ENCODE measurements at places on chromosomes 3 and 15.

- no peak for DNase-seq
Measured at GRCh38 chr3:69288161-69288895, 97.6 kb downstream of the FRMD4B start.

DNA sequence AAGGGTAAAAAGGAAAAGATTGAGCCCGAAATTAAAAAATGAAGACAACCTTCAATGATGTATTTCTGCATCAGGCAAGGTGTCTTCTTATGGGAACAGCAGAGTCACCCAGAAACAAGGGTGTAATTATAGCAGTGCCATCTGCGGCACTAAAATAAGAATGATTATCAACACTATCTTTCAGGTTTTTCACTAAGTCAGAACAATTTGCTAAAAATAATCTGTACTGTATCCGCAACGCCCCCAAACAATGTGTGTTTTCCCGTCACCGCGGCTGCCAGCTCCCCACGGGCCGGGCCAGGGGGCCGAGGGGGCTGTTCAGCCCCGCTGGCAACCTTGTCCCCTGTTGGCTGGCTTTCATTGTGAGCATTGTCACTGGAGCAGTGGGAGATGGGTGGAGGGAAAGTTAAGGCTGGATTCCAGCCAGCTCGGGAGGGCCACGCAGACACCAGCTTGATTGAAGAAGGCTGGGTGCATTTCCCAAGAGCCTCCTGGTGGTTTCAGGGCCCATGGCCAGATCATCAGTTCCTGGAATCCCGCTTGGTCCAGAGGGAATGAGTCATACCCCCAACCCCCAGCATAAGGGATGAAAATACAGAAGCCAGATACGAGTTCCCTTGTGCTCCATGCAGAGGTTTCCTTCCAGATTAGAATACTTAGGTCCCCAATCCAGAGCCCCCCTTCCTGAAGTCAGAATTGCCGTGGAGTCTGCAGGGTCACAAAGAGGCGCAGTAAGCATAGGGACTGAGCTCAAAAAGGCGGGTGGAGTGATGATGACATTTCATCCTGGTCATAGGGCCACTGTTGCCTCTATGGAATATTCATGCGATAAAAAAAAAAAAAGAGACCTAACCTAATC lies 90.2 kb upstream of the KLF13 start:
- no peak for DNase-seq

DNA sequence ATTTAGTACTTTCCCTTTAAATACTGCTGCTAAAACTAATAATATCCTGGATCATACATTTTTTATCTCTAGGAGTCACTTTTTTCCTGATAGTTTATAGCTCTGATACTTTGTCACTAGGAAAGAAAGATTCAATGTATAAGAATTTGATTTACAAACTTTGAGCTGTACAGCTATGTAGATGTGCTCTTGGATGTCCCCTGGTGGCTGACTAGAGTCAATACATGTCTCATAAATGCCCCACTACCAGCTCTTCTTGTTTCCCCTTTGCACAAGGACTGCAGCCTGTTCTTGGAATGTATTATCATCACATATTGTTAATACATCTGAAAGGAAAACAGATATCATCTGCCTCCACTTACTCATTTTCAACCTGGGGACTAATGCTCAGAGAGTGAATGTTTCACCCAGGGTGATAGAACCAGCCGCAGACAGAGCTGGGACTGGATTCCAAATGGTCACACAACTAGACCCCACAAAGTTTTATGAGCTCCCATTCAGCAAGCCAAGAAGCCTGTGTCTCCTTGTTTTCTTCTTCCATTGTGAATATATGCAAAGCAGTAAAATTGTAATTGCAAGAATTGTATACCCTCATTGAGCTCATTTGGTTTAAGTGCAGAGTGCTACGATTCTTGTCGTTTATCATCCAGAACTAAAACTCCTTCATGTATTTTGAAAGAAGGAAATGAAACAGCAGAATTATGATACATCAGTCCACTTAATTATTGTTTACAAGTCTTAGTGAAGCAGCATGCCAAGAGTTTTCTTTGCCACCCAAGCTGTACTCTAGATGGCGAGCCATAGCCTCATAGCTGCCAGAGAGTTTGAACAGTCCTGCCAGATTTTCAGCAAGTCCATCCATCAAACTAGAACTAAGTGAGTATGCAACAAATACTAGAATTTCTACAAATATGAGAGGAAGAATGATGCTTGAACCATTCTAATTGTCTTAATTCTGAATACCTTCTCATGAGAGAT lies 261.6 kb upstream of the LMCD1 start:
- no peak for DNase-seq

- DNase-seq, result no peak
Measured at GRCh38 chr3:17752876-17753631, 10.6 kb upstream of the TBC1D5 start.

DNA sequence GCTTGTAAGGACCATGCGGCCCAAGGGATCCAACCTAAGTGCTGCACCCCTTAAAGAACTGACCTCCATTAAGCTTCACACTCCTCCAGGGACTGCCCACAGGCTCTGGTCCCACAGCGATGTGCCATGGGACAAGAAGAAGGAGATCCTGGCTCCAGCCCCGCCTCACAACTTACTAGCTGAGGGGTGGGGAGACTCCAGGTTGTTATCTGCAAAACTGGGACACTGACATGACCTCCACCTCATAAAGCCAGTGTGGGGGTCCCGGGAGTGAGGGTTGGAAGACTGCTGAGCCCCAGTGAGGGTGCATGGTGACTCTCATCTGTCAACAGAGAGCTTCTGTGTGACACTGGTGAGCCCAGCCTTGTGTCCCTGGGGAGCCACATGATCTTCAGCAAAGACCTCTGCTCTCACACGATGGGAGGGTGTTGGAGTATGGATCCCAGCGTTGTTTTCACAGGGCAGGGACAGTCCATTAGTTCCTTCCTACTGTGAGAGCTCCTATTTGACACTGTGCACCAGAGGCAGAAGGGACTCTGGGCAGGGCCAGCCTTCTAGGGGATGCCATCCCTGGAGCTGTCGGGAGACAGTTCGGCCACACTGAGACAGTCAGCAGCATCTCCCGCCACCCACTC lies 26.7 kb downstream of the EAF1 start:
- no peak for DNase-seq

- no peak for DNase-seq
Measured at GRCh38 chr3:11569156-11569741, 74.5 kb downstream of the VGLL4 start.

- DNase-seq, result no peak
Measured at GRCh38 chr3:55718074-55718473, 231.0 kb upstream of the WNT5A start.

- DNase-seq, result no peak
Measured at GRCh38 chr3:78130741-78131290, 1090.9 kb downstream of the ROBO2 start.

GRCh38 chr3:127750226-127751031 lies 71.9 kb downstream of the MGLL start:
- no peak for DNase-seq

DNA sequence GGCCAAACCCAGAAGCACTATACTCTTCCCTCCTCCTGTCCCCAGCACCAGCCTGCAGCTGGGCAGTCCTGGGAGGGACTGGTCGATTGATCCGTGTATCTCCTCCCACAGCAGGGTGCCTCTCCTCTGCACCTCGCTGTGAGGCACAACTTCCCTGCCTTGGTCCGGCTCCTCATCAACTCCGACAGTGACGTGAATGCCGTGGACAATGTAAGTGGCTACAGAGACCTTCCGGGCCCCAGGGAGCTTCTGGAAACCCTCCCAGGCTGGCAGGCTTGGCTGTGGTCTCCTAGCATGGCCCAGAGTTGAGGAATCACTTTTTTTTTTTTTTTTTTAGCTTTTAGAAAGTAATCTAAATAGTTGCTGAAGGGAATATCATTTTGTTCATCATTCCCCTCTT lies 30.7 kb downstream of the ANKDD1A start:
- DNase-seq, result no peak

DNA sequence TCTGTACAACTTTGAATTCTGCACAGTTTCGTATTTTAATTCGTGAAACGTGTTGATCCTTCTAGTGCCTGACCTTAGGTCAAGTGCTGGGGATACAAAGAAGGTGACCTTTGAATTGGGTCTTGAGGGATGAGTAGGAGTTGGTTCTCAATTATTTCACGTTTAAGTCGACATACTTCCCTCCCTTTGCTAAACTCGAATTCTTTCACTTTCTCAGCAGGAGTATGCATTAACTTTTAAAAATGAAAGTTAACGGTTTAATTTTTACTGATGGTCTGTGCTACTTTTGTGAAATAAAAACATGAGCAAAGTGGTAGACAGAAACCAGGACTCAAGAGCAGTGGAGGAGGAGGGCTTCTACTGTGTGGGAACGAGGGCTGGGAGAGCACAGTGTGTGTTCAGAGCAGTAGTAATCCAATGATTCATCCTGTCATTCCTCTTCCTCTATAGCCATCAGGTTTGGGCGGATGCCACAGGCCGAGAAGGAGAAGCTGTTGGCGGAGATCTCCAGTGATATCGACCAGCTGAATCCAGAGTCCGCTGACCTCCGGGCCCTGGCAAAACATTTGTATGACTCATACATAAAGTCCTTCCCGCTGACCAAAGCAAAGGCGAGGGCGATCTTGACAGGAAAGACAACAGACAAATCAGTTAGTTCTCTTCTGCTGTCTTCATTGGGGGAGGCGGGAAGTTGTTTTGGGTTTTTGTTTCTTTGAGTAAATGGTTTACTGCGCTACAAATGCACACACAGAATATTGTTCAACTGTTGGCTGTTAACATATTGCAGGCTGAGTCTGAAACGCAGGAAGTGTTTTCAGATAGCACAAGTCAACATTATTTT lies 78.6 kb upstream of the TSEN2 start:
- no peak for DNase-seq

- no peak for DNase-seq
Measured at GRCh38 chr3:176155012-176155411, 1042.3 kb downstream of the TBL1XR1 start.

DNA sequence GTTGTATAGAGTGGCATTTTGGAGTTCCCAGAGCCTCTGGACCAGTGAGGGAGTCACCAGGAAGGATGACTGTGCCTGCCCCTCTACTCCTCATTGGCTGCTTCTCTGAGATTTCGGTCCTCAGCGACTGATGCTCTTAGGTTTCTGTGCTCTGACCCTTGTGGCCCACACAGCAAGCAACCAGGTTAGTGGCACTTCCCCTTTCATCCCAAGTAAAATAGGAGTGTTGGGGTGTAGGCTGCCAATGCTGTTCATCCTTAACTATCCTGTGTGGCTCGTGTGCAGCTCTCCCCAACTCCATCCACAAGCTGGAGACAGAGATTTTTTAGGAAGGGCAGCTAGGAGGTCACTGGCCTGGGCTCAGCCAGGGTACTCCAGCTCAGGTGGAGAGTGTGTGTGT lies 21.3 kb downstream of the PRR23A start:
- DNase-seq, result no peak

DNA sequence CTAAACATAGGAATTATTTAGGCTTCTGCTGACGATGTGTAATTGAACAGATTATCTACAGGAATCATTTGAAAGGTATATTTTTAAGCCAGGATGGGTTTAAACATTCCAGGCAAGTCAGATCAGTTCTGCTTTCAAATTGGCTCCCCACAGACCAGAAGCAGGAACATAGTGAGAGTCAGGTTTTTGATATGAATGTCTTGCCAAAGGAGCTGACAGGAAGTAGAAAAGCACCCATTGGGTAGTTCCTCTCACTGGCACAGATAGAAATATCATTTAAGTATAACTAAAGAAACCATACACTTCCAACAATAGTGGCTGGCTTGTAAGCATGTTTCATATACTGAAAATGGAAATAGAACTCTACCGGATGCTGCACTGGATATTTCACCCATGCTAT lies 95.2 kb downstream of the CLDN1 start:
- no peak for DNase-seq

- DNase-seq, result no peak
Measured at GRCh38 chr3:56720849-56721248, 37.8 kb upstream of the TASOR start.

DNA sequence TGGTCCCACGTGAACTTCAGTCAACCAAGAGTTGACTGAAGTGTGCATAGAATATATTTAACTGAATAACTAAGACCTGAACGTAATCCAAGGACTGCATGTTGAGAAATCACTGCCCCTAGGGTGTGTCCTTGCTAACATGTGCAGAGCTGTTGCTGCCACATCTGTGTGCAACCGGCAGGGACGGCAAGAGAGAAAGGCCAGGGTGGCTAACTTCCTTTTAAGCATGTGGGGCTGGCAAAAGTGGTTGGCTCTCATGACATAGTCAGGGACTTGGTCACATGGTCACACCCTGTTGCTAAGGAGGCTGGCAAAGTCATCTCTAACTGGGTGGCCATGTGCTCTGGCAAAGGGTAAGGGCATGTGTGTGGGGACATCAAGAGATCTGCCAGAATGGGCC lies 52.4 kb downstream of the GASK1A start:
- no peak for DNase-seq

GRCh38 chr15:74209560-74209958 lies 7.0 kb upstream of the STRA6 start:
- no peak for DNase-seq

DNA sequence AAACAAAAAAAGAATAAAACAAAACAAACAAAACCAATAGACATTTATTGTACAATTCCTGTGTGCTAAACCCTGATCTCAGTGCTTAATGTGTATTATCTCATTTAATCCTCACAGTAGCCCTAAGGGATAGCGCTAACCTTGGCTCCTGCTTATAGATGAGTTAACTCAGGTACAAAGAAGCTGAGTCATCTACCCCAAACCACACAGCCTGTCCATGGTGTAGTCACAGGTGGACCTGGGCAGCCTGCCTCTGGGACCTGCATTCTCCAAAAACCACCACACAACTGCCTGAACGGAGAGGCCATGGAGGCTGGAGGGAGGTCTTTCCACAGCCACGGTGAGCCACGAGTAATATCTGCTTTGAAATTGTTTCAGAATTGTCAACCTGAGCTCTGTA lies 5.5 kb upstream of the CLN6 start:
- no peak for DNase-seq

GRCh38 chr3:53668872-53669271 lies 174.5 kb downstream of the CACNA1D start:
- no peak for DNase-seq

DNA sequence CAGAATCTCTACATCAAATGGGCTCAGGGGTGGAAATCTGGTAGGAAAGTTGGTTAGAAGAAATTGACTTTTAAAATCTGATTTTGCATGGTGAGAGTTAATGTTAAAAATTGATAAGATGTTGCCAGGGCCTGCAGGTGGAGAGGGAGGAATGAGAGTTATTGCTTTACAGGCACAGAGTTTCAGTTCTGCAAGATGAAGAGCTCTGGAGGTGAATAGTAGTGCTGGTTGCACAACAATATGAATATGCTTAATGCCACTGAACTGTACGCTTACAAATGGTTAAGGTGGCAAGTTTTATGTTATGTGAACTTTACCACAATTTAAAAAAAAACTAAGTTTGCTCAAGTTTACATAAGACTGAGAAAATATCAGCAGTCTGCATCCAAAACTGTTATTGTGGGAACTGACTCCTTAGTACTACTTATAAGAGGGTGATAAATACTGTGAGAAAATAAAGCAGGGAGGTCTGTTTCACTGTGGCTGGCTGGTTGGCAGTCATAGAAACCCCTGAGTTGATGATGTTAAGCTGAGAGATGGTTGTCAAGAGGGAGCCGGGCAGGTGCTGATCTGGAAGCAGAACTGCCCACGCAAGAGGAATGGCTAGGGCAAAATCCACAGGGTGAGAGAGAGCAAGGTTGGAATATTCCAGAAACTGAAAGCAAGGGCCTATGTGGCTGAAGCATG lies 144.9 kb downstream of the EDEM1 start:
- DNase-seq, result no peak

GRCh38 chr3:108089579-108089978 lies 1.3 kb downstream of the CD47 start:
- no peak for DNase-seq

Data from stimulated activated CD8-positive, alpha-beta memory T cell treated with anti-CD3 and anti-CD28 coated beads, Interleukin-15, amount 100 ng/mL, for 1 hour (primary cell).